Thoracic aorta endothelial cell (primary cell): ENCODE measurements at places on chromosomes 16 and 17. TPM values are rescaled to one million over a fixed set of nuclear protein-coding genes. Genes with fewer than 3 reads are reported as not detected.

ARL5C gene
- not detected in 2 replicates for total RNA-seq

PDIA2 gene
- 0.29 and 0.66 TPM in 2 replicates for total RNA-seq

SERPINF2 gene
- not detected in 2 replicates for total RNA-seq

AGRP gene
- not detected in 2 replicates for total RNA-seq

PLA2G10 gene
- not detected in 2 replicates for total RNA-seq

TAC4 gene
- total RNA-seq, result not detected in 2 replicates

HS3ST3A1 gene
- 0.29 TPM in 1 of 2 replicates, not detected in the other for total RNA-seq

MYH13 gene
- not detected in 2 replicates for total RNA-seq

CRYM gene
- total RNA-seq, result not detected in 2 replicates

TRPV3 gene
- under 0.01 TPM in 1 of 2 replicates, not detected in the other for total RNA-seq

QRICH2 gene
- 2.6 and 2.7 TPM in 2 replicates for total RNA-seq

PIK3R5 gene
- not detected in 2 replicates for total RNA-seq

EVPLL gene
- total RNA-seq, result not detected in 2 replicates

SMCR8 gene
- total RNA-seq, result 20.6 and 25.0 TPM in 2 replicates

CALB2 gene
- not detected in 2 replicates for total RNA-seq

TOX3 gene
- total RNA-seq, result 0.27 TPM in 1 of 2 replicates, not detected in the other

HSD17B2 gene
- 0.27 and 1.2 TPM in 2 replicates for total RNA-seq

IKZF3 gene
- not detected in 2 replicates for total RNA-seq

C1QTNF1 gene
- 4.1 and 6.8 TPM in 2 replicates for total RNA-seq

MYH1 gene
- not detected in 2 replicates for total RNA-seq

ZPBP2 gene
- not detected in 2 replicates for total RNA-seq

GUCY2D gene
- total RNA-seq, result not detected in 2 replicates

PIK3R6 gene
- not detected in 2 replicates for total RNA-seq

CLDN7 gene
- total RNA-seq, result 19.0 and 22.7 TPM in 2 replicates

TTYH2 gene
- total RNA-seq, result 1.5 and 5.5 TPM in 2 replicates

TANGO6 gene
- total RNA-seq, result 24.3 and 25.8 TPM in 2 replicates

DPEP3 gene
- total RNA-seq, result not detected in 2 replicates

SOST gene
- not detected in 2 replicates for total RNA-seq

NOTUM gene
- not detected in 2 replicates for total RNA-seq

ITGAD gene
- total RNA-seq, result not detected in 2 replicates

NLE1 gene
- 19.9 and 25.3 TPM in 2 replicates for total RNA-seq

EFCAB13 gene
- total RNA-seq, result 6.0 and 7.0 TPM in 2 replicates

TMEM100 gene
- 0.80 TPM in 1 of 2 replicates, not detected in the other for total RNA-seq

HOXB1 gene
- not detected in 2 replicates for total RNA-seq

OTOP3 gene
- total RNA-seq, result not detected in 2 replicates

ATXN1L gene
- total RNA-seq, result 22.0 and 23.4 TPM in 2 replicates

TMEM238L gene
- not detected in 2 replicates for total RNA-seq

RNF43 gene
- total RNA-seq, result 0.66 TPM in 1 of 2 replicates, not detected in the other

NDRG4 gene
- 11.1 and 28.1 TPM in 2 replicates for total RNA-seq

CES2 gene
- 24.3 and 26.5 TPM in 2 replicates for total RNA-seq

PKMYT1 gene
- 15.2 and 27.6 TPM in 2 replicates for total RNA-seq

MT1M gene
- total RNA-seq, result 2.4 and 2.5 TPM in 2 replicates

CASKIN1 gene
- under 0.01 and 0.13 TPM in 2 replicates for total RNA-seq

EME1 gene
- total RNA-seq, result 4.7 and 8.5 TPM in 2 replicates

PPP1R9B gene
- 35.8 and 45.4 TPM in 2 replicates for total RNA-seq

CNTNAP4 gene
- not detected in 2 replicates for total RNA-seq

CCT6B gene
- 0.57 and 0.80 TPM in 2 replicates for total RNA-seq

CMTM2 gene
- not detected in 2 replicates for total RNA-seq

PPP1R1B gene
- not detected in 2 replicates for total RNA-seq

PRSS27 gene
- total RNA-seq, result 0.22 and 0.53 TPM in 2 replicates

VEZF1 gene
- 42.3 and 69.2 TPM in 2 replicates for total RNA-seq

RAB26 gene
- 0.36 and 0.66 TPM in 2 replicates for total RNA-seq

HERPUD1 gene
- total RNA-seq, result 62.1 and 67.3 TPM in 2 replicates

BTBD17 gene
- total RNA-seq, result under 0.01 TPM in 1 of 2 replicates, not detected in the other

ODAD4 gene
- 0.13 and 0.36 TPM in 2 replicates for total RNA-seq
